Thymus (tissue), 14 donors: ENCODE measurements at places on chromosomes 2 and 18. TPM values are rescaled to one million over a fixed set of nuclear protein-coding genes. Genes with fewer than 3 reads are reported as not detected.

Gene CCDC150
- polyA plus RNA-seq: 3.0 TPM

DNA sequence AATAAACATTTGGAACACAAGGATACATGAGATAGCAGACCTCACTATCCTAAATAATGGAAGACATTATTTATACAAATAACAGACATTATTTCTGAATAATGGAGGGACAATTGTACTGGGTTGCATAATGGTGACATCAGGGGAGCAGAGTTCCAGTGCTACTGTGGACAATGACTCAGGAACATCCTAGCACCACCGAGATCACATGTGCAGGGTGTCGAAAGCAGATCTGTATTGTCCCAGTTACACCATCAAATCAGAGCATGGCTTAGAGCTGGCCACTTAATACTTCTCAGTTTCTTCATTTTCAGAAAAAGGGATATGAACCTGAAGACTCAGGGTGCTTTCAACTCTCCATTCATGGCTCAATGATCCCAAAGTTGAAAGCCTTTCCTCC, 249.1 kb upstream of the RBMS1 start:
- no peak for DNase-seq

Gene PSMA8
- 0.84 TPM for polyA plus RNA-seq

Gene ANKRD30B
- polyA plus RNA-seq: 0.02 TPM

GRCh38 chr18:5543036-5543680, 639 bp downstream of the EPB41L3 start:
- no peak for DNase-seq

DNA sequence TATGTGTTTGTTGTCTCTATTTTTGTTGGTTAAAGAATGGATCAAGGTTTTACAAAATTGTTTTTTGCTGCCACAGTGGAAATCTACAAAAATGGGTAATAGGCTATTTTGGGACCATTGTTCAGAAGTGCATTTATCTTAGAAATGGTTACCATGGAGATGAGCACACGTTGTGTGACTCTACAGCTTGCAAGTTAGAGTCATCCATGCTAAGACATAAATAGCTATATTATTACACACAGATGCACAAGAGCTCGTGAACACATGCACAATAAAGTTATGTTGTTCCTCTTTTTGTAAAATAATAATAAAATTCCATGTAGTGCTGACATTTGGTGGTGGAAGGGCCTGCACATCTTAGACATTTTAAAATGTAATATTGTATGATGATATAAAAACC, 15.5 kb upstream of the DUSP19 start:
- no peak for DNase-seq

- no peak for DNase-seq
These were observed 27.2 kb downstream of the ATP8B1 start for GRCh38 chr18:57775937-57776336.

DNA sequence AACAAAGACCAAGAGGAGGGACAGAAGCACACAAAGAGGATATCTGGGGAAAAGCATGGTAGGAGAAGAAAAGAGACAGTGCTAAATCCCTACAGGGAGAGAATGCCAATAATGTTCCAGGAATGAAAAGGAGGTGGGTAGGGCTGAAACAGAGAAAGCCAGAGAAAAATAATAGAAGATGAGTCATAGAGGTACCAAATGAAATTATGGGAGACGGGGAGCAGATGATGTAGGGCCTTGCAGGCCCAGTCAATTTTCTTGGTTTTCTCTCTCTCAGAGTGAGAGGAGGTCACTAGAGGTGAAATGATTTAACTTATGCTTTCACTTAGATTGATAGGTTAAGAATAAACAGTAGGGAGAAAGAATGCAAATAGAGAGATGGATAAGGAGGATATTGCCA, 61.5 kb downstream of the RPRM start:
- no peak for DNase-seq

GRCh38 chr2:127054996-127055785, 51.8 kb downstream of the BIN1 start:
- DNase-seq: no peak

Gene CYRIA
- polyA plus RNA-seq: 7.2 TPM

DNA sequence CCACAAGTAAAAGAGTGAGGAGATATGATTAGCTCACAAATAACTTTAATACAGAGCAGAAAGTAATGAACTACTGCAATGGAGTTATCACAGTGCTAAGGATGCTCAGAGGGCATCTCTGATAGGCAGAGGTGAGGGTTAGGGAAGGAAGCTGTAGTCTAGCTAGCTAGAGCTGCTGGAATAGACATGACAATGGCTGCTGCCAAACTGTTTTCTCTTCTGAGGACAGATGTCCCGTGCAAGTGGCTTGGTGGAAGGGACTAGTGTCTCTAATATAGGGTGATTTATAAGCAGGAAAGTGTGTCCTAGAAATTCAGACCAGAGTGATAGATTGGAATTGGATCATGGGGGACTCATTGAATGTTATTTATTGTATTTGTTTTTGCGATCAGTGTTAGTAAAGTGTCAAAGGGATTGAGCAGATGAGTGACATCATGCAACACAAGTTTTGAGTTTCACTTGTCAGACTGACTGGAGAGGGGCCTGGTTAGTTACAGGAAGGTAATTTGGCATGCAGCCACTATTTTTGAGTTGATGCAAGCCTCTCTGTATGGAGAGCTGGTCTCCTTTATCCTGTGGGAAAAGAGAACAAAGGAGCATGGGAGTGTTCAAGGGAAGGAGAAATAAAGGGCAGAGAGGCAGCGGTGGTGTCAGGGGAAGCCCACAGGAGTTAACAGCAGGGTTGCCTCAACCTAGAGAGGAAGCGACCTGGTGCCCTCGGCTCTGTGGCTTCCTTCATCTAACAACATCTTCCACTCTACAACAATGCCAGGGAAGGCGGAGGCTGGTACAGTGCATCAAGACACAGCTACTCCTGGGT, 1.9 kb downstream of the CTLA4 start:
- DNase-seq: peak; percentile 19

- DNase-seq: no peak
These were observed 198.2 kb downstream of the TGIF1 start for GRCh38 chr18:3648200-3648599.

DNA sequence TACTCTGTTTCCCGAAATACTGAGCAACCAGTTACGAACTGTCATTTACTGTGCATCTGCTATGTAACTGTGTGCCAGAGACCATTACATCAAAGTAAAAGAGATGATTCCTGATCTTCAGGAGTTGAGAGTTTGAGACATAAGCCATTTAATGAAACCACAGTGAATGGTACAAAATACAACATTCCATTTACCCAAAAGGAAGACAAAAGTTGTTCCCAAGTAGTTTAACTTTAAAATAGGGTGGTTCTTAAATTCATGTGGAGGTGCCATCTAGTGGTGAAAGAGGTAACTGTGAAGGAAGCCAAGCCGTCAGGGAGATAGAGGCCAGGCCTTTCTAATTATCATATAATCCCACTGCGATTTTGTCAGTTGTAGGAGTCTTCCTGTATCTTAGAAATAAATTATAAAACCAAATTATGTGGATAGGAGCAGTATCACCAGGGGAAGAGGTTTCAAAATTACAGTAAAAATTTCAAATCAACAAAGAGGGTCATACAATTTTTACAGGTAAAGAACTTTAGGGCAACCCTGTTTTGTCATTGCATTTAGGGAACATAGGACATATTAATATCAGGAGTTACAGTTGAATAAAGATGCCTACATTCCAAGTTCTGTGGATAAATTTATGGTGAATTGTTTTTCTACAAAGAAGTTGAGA, 67.7 kb downstream of the EPAS1 start:
- DNase-seq: peak; percentile 48

Gene IL1R1
- polyA plus RNA-seq: 82.1 TPM

Gene GPR35
- 21.8 TPM for polyA plus RNA-seq
